Posterior cingulate gyrus (tissue), 11 donors: ENCODE measurements at places on chromosomes 5 and 9.

DNA sequence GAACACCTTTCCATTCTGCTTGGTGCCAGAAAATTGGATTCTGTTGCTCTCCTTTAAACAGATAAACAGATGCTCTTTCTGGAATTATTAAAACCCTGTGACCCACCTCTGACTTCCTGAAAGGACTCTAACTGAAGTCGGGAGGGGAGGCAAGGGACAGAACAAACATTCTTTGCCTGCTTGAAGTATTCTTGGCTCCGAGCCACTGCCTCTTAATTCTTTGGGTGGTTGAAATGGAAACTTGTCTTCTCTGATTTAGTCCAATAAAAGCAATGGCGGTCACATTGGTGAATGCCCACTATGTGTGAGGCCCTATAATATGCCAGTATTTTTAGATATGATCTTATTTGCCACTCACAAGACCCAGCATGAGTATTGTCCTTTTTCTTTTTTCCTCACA, 236.8 kb downstream of the SLIT3 start:
- no peak for DNase-seq

DNA sequence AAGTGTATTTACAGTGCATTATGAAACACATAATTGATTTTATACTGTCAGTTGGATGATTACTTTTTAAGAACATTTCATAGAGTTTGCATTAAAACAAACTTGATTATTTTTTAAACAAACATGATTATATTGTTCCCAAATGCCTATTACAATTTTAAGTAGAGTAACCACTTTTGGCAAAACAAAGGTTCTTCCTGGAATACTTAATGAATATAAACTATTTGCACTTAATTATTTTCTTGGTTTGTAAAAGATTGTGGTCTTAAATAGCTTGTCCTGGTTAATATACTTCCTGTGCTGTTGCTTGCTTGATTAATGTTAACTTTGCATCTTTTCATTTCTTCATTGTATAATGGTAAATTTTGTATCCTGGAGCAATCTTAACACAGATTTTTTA, 180.0 kb downstream of the CDH12 start:
- DNase-seq = no peak

- no peak for DNase-seq
Observed at GRCh38 chr5:135913713-135914626, 18.3 kb upstream of the IL9 start.

DNA sequence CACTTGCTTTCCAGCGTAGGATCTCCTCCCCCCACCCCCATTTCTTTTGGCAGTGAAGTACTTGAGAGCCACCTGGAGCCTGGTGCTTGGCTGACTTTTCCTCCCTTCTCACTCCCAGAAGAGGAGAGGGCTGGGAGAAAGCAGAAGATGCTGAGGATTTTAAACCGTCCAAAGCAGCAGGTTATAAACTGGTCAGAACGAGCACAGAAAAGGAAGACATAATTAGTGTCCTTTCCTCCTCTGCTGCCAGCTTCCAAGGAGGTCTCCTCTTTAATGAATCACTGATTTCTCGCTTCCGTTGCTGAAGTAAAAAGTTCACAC, 563 bp upstream of the FGF10 start:
- no peak for DNase-seq

GRCh38 chr5:37657046-37657445, 182.8 kb downstream of the GDNF start:
- DNase-seq = no peak

DNA sequence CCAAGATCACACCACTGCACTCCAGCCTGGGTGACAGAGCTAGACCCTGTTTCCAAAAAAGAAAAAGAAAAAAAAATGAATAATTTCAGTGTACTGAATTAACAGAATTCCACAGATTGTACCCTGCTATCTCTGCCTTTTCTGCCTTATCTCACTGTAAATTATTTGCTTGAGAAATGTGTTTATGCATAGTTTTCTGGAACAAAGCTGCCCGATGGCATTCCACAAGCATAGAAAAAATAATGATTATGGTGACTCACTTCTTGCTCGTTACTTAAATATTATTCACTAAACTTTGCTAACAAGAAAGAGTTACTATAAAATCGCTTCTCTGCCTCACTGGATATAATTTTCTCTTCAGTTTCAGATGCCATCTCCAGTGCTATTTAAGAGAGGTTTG, 88.7 kb upstream of the FAM169A start:
- no peak for DNase-seq

DNA sequence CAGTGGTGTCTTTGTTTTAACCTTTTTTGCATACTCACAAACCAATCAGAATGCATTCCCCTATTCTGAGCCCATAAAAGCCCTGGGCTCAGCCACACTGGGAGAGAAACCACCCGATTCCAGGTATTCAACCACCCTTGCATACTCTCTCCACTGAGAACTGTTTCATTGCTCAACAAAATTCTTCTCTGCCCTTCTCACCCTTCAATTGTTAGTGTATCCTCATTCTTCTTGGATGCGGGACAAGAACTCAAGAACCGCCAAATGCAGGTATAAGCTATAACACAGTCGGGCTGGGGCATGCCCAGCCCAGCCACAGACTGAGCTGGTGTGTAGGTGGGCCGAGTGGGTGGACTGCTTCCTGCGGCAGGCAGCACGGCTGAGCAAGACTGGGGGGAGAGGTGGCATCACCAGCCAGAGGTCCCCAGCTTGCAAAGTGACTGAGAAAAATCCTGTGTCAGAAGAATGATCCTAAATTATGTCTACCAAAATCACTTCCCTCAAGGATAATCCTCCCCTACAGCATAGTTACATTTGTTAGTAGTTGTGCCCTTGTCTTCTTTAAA, 141.0 kb downstream of the SSBP2 start:
- DNase-seq = no peak

DNA sequence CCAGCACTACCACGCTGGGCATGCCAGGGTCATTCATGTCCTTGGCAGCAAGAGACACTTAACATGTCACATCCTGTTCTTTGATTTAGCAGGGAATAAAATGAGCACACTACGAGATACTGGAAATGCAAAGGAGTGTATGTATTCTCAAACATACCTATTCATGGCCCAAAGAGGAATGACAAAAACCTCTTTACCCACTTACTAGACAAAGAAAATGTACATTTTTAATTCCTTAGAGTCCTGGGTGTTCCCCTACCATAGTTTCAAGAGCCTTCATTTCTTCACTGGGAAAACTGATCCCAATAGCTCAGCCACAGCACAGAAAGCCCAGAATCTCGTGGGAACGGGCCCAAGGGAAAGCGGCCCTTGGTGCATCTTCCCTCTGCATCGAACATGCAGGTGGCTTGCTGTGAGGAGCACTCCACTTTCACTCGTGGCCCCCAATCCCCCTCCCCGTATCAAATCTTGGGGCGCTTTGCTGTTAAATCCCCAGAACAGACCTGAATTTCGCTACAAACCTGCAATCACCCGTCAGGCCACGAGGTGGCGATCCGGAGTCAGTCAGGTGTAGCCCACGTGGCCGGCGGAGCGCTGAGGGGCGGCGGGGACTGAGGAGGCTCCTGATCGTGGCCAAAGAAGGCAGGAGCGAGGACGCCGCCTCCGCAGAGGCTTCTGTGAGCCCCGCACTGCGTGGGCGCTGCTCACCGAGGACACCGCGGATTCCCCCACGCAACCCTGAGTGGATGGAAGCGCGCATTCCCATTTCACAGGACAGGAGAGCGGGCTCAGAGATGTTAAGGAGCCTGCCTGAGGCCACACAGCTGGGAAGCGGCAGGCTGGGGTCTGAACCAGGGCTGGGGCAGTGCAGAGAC, 91.4 kb downstream of the LMX1B start:
- peak; percentile 83 for DNase-seq

GRCh38 chr5:179759581-179760551, 27.2 kb downstream of the MAML1 start:
- DNase-seq = peak; percentile 43

- no peak for DNase-seq
Observed at GRCh38 chr5:93654676-93655075, 71.7 kb downstream of the NR2F1 start.

GRCh38 chr9:69389437-69389995, 64.5 kb downstream of the ENTREP1 start:
- no peak for DNase-seq

- no peak for DNase-seq
Observed at GRCh38 chr5:176888865-176889165, 10.3 kb downstream of the HK3 start.

- no peak for DNase-seq
Observed at GRCh38 chr9:131714161-131714646, 25.7 kb downstream of the RAPGEF1 start.

DNA sequence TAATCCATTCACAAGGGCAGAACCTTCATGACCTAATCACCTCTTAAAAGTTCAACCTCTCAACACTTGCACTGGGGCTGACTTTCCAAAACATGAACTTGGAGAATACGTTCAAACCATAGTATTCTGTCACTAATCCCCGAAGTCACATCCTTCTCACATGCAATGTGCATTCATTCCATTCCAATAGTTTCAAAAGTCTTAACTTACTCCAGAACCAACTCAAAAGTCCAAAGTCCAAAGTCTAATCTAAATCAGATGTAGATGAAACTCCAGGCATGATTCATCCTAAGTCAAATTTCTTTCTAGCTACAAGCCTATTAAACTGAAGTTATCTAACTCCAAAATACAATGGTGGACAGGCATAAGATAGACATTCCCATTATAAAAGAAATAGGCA, 21.7 kb upstream of the ADAMTSL1 start:
- DNase-seq = no peak

DNA sequence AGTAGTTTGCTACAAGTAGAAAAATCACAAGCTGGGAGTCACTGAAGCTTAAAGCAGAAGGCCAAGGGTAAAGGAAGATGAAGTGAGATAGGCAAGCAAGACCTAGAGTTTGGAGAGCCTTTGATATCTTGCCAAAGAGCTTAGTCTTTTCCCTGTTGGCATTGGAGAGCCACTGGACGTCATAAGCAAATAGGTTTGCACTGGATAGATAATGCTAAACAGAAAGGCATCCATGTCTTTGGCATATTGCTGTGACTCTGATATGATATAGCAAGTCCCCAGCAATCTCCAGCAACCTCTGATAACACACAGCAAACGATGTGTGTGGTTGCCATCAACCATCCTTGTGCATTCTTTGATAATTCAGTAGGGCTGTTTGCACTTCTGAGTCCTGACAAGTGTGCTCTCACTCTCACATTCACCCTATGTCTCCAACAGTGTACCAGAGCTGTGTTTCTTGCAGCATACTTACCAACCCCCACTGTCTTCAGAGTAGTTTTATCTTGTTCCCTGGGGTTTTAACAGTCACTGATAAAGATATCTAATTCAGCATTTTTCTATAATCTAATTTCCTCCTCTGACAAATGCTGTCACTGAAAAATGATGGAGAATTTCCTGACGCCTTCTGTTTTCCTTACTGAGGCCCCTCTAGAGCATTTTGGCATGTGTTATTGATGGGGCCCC, 16.9 kb upstream of the FREM1 start:
- no peak for DNase-seq

GRCh38 chr5:144369006-144369405, 198.3 kb downstream of the KCTD16 start:
- DNase-seq = no peak

DNA sequence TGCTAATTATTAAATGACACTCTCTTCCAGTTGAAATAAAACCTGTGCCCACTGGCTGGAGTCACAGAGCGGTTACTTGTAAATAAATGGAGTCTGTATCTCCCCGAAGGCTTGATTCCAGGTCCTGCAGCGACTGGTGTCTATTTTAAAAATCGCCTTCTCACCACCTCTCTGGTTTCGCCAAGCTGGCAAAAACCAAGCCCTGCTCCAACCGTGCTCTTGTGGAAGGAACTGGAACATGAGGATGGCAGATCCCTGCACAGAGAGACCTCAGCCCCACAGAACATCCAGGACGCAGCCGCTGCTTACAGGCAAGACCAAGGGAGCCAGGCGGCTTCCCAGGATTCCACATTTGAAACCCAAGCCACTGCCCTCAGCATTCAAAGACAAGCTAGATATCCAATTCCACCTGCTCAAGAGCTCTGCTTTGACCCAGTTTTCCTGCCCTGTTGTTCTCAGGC, 15.0 kb downstream of the SEMA4D start:
- DNase-seq = no peak

GRCh38 chr9:37425298-37425752, 2.8 kb downstream of the GRHPR start:
- peak; percentile 63 for DNase-seq

DNA sequence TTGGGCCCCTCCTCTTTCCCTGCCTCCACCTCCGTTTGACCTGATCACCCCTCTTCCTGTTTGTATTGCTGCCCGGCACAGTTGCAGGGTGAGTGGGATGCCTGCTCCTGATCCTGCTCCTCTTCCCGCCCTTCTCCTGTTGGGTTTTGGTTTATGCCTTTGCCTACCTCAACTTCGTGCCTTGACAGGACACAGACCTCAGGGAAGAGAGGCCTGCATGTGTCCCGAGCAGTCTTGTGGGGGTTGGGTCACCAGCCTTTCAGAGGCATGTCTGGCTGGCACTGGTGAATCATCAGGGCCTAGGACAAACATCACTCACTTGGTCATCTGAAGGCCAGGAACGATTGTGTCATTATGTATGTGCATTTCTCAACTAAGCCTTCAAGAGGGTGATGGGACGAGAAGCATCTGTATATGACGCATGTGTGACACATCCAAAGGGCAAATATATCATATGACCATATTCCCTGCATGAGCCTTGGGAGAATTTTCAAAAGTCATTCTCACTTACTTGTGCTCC, 56.9 kb downstream of the NPR3 start:
- DNase-seq = no peak

- no peak for DNase-seq
Observed at GRCh38 chr5:72687288-72687687, 129.2 kb upstream of the TNPO1 start.

- no peak for DNase-seq
Observed at GRCh38 chr5:171149772-171150171, 159.3 kb upstream of the TLX3 start.

GRCh38 chr9:79616013-79616412, 44.2 kb downstream of the TLE4 start:
- no peak for DNase-seq

GRCh38 chr5:177317959-177318377, 6.3 kb upstream of the MXD3 start:
- DNase-seq = peak; percentile 83

GRCh38 chr9:134502809-134503211, 138.8 kb upstream of the COL5A1 start:
- no peak for DNase-seq
